ENCODE measurements at places on chromosomes 1 and 21.
A peak's percentile ranks its signal among the peaks of the same experiment; 100 is the strongest.

DNA sequence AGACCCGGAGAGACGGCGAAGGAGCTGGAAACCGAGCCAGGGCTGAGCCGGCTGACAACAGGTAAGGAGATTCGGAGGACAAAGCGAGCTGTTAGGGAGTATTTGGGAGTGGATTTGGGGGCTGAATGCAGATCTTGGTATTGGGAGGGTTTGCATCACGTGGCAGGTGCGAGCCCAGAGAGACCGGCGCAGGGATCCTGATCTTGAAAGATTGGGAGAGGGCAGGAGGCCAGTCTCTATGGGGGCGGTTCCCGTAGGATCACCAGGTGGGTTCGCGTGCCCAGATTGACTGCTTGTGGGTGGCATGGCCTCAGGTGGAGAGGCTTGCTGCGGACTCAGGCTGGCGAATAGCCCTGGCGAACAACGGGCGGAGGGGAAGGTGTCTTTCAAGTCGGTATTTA lies 204 bp downstream of the CIART start:
- DNase-seq: peak; percentile 3

- no peak for DNase-seq
These were observed 4.0 kb downstream of the S100A16 start for GRCh38 chr1:153608742-153609584.

- no peak for DNase-seq
These were observed 62.2 kb upstream of the PTCH2 start for GRCh38 chr1:44905276-44905675.

DNA sequence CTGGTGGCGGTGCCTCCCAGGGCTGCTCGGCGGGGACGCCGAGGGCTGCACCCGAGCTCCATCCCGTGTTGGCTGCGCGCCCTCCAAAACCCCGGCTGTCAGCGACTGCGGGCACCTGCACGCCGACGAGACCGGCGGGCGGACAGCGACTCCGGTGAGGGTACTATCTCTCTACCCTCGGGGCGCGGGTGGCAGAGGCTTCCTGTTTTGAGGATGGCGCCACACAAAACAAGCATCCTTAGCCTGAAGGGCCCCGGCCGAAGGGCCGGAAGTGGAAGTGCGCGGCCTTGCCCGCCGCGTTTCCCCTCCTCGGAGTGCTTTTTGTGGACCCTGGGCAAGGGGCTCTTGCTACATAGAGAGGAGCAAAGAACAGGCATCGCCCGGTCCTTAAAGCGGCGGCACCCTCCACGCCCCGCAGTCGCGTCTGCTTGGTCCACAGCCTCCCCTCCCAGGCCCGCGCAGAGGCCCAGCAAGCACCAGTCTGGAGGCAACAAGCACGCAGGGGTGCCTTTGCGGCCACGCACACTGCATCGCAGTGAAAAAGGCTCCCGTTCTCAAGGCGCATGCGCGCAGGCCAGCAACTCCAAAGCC lies 561 bp upstream of the COQ8A start:
- DNase-seq: peak; percentile 57

GRCh38 chr21:7953058-7953457 lies 2568.3 kb upstream of the TPTE start:
- no peak for DNase-seq

Data from stimulated activated CD8-positive, alpha-beta memory T cell treated with anti-CD3 and anti-CD28 coated beads, Interleukin-7, amount 100 ng/mL, for 4 hours (primary cell).